NCI-H446 (cell line): ENCODE measurements at places on chromosomes 12 and 14.

GRCh38 chr12:38163442-38163801 lies 153.2 kb upstream of the ALG10B start:
- no peak for DNase-seq

DNA sequence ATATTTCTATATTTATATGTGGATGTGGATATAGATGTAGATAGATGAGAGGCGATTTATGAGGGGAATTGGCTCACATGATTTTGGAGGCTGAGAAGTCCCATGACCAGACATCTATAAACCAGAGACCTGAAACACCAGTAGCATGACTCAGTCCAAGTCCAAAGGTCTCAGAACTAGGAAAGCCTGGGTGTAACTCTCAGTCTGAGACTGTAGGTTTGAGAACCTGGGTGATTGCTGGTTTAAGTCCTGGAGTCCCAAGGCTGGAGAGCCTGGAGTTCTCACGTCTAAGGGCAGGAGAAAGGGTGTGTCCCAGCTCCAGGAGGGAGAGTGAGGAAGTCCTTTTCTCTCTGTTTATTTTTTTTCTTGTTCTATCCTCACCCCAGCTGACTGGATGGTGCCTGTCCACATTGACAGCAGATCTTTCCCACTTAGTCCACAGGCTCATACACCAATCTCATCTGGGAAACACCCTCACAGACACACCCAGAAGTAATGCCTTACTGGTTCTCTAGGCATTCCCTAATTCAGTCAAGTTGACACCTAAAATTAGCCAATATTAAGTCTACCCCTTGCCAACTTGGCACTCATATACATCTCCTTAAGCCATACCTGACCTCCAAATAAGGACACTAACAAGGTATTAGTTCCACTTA lies 45.4 kb downstream of the EMP1 start:
- no peak for DNase-seq

DNA sequence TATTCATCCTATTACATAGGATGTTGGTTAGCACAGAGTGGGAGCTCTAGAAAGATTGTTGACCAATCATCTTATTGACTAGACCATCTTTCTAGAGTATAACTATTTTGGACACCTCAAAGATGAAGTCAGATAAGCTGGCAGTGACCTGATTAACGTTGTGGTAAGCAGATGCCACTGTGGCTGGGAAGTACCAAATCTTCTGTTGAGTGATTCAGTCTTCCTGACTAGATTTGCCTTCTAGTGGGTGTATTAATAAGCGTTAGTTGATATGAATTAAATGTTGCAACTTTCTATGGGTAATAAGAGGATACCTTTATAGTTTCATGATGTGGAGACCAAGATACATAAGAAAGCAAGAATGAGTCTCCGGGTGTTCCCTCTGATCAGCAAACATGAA lies 51.2 kb upstream of the HELB start:
- DNase-seq = no peak

DNA sequence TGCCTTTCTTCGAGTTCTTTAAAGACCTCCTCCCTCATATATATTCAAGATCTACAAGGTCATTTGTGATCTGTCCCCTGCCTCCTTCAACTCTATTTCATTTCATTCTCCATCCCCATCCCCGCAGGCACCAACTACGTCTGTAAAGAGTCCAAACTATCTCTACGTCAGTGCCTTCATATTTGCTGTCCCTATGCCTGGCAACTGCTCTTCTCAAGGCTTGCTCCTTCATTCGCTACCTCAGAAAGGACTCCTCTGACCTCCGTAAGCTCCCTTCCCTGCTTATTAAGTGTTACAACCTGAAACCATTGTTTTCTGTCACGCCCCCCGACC lies 650 bp downstream of the LLPH start:
- DNase-seq = no peak

DNA sequence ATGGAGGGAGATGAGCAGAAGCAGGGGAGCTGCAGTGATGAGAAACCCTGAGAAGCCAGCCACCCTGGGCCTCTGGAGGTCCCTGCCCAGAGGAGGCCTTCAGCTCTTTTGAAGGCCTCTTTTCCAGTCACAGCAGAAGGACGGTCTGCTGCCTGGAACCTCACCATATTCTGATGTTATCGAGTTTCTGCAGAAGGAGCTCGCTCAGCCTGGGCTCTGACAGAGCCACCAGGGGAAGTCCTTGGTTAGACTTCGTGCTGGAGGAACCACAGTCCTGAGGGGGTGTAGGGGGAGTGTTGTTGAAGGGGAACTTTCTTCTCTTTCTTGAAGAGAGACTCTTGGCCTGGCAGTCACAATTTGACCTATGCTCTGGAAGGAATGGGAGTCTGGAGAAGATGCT lies 25.1 kb upstream of the BATF start:
- no peak for DNase-seq

DNA sequence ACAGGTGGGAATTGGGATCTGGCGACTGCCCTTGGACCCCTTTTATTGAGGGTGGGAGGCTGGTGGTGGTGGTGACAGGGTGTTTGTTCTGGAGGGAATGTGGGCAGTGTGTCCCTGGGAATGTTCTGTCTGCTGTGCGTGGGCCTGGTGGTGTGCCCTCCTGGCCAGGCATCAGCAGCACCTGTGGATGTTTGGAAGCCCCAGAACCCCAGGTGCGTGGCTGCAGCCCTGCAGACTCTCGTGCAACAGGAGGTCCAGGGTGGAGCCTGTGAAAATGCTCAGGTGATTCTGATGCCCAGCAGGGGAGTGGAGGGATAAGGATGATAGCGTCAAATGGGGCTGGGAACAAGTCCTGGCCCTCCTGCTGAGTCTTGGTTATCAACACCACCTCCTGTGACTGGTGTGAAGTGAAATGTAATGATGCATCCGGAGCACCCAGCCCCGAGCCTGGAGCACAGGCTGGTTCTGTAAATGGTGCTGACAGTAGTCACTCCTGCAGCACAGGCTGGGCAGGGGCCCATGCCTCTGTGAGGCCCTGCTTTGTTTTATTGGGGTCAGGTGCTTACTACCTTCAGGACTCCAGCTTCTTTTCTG lies 176.6 kb downstream of the TSPAN9 start:
- DNase-seq = no peak

DNA sequence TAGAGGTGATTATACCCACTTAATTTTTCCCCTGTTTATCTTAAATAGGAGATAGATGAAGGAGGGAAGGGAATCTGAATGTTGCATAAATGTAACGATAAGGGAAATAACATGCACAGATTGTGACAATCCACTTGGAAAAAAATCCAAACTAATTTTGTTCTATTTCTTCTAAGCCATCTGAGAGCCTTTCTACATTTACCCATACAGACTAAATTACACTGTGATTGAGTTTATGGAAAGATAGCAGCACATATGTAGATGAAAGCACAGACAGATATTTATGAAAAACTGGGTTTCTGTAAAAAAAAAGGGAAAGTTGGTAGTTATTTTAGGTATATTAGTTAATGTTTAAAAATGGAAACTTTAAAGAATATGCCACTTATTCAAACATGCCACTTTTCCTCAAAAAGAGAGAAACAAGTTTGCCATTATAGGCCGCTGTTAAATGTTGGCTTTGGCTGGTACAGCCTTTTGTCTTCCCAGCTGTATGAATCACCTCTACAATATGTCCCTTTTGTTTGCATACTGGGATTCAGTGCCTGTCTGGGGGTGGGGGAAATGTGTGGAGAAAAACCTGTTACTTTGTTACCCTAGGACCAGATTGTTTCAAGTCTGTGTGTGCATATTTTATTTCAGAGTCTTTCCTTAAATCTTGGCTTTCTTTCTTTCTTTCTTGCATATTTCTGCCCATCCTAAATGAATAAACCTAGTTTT lies 470.2 kb upstream of the LMO3 start:
- DNase-seq = peak; percentile 81

- DNase-seq = no peak
Measured at GRCh38 chr12:131959641-131960589, 10.2 kb downstream of the EP400 start.

DNA sequence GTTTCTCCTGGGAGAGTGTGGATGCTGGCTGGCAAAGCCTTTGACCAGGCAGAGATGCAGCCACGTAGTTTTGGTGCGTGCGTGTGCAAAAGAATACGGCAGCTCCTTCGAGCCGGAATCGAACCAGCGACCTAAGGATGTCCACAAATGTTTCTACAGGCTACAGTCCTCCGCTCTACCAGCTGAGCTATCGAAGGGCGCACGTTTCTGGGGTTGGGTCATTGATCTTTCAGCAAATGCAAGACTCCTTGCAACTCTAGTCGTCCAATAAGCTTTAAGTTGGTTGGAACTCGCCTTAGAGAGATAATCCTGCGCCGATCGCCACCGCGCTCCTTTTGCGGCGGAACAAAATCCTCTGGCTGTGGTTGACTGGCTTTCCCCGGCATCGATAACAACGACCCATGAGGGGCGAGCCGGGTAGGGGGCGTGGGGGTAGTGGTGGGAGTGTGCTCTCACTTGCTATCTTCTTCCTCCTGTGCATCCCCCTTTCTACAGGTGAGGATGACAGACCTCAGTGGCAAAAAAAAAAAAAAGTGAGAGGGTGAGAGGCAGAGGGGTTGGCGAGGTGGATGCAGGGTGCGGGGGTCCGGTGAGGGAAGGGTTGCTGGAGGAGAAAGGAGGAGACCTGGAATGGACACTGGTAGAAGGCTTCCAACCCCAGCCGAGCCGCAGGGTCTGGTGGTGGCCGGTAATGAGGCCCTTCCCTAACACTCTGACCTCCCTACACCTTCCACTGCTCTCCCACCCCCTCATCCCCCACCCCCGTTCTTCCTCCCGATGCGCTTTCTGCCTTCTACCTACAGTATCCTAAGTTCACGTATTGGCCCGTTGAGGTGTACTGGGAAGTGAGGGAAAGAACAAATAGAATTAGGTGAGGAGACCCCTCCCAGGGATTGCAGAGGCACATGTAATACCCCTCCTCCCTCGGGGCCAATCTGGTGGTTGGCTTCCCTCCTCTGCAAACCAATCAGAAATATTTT lies 11.8 kb upstream of the OR6S1 start:
- peak; percentile 57 for DNase-seq

DNA sequence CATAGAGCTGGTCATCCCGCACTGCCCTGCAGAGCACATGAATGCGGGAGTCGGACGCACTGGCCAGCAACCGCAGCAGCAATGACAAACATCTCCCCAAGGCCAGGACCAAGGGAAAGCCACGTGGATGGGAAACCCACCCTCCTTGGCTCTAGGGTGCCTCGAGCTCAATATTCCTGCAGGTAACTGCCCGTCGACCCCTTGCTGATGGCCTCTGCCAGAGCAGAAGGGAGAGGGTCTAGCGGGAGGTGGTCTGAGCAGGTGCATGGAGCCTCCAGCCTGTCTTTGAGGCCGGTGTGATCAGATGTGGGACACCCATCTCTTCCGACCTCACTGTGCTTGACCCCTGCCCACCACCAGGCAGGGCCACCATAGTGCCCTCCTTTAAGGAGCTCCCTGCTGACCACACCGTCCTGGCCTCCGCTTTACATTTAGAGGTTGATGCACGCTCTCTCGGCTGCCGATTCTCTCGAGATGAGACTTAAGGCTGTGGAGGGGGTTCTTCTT lies 89.7 kb downstream of the PIWIL1 start:
- no peak for DNase-seq

DNA sequence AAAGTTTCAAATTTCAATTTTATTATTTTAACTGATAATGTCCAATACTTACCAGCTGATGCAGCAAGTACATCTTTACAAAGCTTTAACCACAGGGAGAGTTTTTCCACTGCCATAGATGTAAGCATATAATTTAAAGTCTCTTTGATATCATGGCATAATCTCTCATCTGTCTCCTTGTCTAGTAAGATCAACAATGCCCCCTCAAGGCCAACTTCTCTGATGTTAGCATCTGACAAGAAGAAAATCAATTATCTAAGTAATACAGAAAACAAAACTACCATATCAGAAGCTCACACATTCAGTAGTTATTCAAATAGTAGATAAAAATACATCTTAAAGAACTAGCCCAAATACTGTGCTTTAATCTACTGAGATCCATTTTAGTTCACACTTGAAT lies 94.2 kb downstream of the HEATR5A start:
- no peak for DNase-seq

DNA sequence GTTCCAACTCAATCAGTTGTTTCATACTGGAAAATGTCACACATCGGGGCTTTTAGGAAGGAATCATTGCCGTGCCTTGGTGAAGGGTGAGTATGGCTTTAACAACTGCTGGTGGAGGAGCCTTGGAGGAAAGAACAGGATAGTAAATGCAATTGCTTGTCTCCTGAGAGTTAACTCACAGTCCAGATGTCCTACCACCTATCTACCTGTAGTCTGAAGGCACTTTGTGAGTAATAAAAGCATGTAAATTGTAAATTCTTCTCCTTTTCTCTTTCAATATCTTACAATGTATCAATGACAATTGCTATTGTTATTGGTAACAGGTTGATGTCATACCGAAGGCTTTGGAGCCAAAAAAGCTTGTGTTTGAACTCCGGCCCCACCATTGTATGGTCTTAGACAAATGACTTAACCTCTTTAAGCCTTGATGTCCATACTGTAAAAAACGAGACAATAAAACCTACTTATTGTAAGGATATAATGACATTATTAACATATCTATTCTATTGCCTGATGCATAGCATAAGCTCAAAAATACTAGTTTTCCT lies 397.4 kb downstream of the ADAMTS20 start:
- no peak for DNase-seq

GRCh38 chr12:89537389-89537788 lies 11.5 kb upstream of the POC1B start:
- no peak for DNase-seq

DNA sequence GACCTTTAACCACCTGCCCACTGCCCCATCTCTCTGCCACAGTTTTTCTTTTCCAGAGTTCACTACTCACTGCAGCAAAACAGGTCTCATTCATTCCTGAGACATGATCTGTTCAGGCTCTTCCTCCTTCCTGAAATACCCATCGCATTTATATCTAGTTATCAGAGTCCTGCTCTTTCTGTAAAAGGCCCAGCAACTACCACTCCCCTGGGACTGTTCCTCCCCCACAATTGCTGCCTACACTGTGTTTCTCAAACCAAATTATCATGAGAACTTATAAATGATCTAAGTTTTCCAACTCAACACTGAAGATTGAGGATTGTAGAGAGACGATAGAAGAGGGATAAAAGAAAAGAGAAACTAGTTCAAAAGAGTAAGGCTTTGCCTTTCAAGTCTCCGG lies 40.8 kb upstream of the EPS8 start:
- no peak for DNase-seq

DNA sequence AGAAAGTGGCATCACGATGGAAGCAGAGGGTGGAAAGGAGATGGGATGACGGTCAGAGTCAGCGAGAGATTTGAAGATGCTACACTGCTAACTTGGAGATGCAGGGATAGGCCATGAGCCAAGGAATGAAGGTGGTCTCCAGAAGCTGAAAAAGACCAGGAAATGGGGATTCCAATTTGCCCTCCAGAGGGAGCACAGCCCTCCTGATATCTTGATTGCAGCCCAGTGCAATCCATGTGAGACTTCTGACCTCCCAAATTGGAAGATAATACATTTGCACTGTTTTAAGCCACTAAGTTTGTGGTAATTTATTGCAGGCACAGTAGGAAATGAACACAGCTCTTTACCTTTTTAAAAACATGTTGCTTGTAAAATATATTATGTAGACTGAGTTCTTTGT lies 549.5 kb downstream of the VRK1 start:
- no peak for DNase-seq

GRCh38 chr14:67952786-67953185 lies 133.2 kb downstream of the RAD51B start:
- DNase-seq = no peak

- no peak for DNase-seq
Measured at GRCh38 chr12:32874975-32875374, 21.6 kb downstream of the PKP2 start.
